ENCODE measurements at places on chromosomes 1 and 21. TPM values are rescaled to one million over a fixed set of nuclear protein-coding genes. Genes with fewer than 3 reads are reported as not detected.

Gene MASP2
- 0.51 TPM for total RNA-seq

Gene LAMC1
- total RNA-seq: 230 TPM

Gene FALEC
- total RNA-seq: not detected

DNA sequence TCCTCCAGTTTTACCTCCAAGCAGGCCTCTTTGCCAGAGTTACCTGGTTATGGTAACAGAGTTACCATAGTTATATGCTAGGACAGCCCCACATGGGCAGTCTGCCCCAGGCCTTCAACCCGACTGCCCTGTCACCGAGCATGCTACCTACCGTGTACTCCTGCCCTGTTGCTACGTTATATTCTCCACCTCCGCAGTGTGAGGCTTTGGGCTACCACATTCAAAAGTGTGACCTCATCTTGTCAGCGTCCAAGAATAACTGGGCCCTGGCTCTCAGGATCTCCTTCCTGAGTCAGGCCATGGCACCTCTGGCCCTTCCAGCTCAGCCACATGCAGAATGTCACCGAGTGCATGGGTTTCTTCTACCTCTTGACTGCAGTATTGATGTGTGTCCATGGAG, 8.9 kb downstream of the MAPKAPK2 start:
- DNase-seq: no peak

DNA sequence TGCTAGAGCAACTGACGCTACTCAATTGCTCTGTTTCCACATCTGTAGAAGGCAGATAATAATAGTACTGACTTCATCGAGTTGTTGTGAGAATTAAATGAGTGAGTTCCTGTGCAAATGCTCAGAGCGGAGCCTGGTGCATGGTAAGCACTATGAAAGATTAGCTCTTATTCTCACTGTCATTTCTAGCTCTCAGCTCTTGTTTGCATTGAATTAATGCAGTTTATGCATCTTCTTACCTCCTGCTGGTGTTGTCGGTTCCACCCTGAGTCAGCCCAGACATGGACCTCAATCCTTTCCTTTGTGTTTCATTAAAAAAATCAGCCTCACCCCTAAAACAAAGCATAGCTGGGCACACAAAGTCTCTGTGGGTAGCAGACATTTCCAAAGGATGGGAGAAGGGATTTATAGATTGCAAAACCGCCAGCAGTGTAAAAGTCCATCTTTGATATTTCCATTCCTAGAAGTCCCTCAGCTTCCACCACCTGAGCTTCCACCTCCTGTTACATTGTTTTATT, 254.4 kb upstream of the CSF3R start:
- no peak for DNase-seq

GRCh38 chr1:244165701-244166100, 114.6 kb downstream of the ZBTB18 start:
- DNase-seq: no peak

GRCh38 chr1:206445911-206446356, 24.3 kb upstream of the IKBKE start:
- no peak for DNase-seq

DNA sequence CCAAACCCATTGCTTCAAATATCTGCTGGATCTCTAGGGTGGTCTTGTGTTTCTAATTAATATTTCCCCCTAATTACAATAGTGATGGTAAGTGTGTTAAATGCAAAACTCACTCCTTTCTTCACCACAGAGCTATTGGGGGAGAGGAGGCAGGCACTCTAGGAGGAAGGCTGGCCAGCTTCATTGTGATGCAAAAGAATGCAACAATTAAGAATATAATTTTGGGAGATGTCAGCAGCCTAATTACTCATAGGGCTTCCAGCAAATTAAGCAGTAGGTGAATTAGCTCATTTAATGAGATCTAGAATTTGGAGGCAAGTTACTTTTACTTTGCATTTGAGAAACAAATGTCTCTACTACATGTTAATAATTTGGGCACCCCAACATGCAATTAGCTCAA, 560.4 kb upstream of the DAB1 start:
- DNase-seq: no peak

DNA sequence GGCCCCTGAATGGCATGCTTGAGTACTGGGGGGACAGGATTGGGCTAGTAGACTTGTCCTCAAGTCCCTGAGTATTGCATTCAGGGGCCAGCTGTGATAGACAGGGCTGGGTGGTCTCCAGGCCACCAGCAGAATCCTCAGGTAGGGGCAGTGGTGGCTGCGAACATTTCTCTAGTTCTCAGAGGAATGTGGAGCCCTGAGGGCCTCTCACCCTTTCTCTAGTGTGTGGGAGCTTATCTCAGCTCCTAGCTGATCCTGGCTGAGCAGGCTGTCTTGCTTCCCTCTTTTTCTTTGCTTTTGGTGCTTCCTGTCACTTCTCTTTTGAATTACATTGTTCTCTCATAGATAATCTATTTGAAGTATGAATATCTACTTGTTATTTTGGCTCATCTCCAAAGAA, 30.0 kb upstream of the PM20D1 start:
- no peak for DNase-seq

Measured in MCF 10A (cell line).